ENCODE measurements at places on chromosomes 7 and 10.
A peak's percentile ranks its signal among the peaks of the same experiment; 100 is the strongest.

- peak; percentile 51 for DNase-seq
Observed at GRCh38 chr10:35517431-35518181, 87.5 kb upstream of the GJD4 start.

- peak; percentile 81 for DNase-seq
Observed at GRCh38 chr7:101941481-101942383, 124.3 kb downstream of the CUX1 start.

GRCh38 chr7:22633286-22633953 lies 93.6 kb upstream of the IL6 start:
- no peak for DNase-seq

- DNase-seq: no peak
Observed at GRCh38 chr7:28554802-28555471, 142.6 kb downstream of the CREB5 start.

DNA sequence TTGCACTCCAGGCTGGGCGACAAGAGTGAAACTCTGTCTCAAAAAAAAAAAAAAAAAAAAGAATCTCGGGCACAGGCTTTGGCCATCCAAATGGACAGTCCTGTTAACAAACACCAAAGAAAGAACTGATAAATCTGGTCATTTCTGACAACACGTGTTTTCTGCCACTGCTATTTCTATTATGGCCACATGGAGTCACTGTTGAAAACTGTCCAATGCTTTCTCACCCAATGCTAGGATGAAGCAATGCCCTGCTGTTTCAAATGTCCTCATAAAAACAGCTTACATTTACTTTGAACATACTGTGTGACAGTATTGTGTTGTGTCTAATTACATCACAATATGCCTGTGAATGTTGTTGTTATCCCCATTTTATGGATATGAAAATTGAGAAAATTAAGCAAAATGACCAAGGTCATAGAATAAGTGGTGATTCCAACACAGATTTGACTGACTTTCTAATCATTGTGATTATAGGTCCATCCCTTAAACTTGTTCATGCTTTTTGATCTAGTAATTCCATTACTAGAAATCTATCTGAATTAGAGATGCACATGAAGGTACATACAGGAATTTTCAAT lies 19.9 kb upstream of the MAP3K8 start:
- peak; percentile 55 for DNase-seq

DNA sequence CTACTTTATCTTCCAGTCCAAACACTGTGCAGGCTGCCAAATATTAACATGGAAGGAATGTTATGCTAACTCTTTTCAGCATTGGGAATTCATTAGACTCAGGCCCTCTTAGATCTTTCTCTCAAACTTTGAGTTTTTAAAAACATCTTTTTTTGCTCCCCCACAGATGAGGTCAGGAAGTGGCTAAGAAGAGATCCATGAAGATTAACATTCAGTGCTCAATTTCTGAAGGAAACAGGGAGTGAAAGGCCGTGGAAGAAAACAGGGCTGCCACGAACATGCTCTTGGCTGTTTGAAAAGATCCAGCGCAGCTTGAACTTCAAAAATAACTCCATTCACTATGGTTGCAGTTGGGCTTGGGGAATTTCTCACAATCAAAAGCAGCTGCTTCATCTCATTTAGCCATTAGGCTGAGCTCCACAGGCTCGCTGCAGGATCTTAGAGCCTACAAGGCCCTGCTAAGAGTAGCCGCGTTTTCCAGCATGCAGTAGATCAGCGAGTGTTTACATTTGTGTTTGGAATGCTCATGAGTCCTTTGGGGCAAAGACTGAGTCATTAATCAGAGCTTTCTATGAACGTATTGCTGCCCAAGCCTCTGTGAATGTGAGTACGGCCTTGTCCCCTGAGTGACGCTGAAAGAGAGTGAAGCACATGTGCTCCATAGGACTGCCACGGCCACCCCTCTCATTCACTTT lies 41.2 kb upstream of the TNS3 start:
- peak; percentile 62 for DNase-seq
